ENCODE measurements at places on chromosomes 6 and 20.

DNA sequence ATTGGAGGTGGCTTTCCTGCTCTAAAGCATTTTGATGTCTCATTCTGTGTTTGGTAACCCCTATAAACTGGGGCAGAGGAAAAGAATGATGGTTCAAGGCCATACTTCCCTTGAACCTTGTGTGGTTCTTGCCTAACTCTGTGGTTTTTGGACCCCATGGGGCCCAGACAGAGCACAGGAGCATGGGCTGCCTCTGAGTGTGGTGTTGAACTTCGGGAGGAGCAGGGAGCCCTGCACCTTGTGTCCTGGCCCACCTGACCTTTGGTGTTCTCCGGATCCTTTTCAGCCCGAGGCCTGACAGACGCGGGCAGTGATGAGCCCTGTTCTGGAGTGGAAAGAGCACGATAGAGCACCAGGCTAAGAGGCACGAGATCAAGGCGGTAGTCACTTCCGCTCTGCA, 18.8 kb downstream of the TMEM74B start:
- DNase-seq, result no peak

DNA sequence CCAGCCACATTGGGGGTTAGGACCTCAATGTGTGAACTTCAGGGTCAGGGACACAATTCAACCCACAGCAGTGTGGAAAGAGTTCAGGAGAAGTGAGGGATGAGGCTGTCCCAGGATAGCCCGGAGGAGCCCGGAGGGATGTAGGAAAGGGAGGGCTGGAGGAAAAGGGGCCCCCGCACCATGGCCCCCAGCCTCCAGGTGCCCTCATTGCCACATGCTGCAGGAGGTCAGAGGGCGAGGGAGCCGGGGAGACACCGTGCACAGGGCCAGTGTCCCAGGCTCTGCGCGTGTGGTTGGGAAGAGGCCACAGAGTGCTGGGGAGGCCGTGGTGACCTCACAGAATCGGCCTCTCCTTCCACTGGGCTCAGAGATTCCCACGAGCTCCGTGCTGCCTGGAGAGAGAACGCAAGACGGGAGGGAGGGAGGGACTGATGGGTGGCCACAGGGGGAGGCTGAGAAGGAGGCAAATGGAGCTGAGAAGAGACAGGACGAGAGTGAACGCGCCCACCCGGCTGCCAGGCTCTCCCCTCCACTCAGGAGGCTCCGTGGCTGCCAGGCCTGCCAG, 215.1 kb downstream of the DLL1 start:
- DNase-seq, result no peak

DNA sequence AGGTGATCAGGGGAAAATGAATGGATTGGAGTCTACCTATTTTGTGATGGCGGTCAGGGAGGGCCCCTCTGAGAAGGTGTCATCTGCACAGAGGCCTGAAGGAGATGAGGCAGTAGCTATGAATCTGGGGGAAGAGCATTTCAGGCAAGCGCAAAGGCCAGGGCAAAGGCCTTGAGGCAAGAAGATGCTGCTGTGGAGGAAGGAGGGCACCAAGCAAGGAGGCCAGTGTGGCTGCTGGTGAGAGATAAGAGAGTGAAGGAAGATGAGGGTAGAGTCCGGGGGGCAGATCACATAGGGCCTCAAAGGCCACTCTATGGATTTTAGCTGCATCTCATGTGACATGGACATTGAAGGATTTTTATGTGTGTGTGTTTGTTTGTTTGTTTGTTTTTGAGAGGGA, 20.6 kb upstream of the CSNK2A1 start:
- DNase-seq, result no peak

DNA sequence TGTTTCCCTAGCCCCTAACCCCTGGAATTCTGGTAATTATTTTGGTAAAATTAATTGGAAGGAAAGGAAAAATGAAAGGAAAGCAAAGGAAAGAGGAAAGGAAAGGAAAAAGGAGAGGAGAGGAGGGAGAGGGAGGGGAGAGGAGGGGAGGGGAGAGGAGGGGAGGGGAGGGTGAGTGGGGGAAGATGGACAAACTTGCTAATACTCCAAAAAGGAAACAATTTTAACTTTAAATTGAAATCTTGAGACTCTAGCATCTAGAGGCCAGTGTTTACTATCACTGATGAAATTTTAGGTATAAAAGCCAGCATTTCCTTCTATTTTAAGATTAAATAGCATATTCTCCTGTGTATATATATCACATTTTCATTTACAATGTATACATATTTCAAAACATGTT, 156.5 kb downstream of the COL12A1 start:
- no peak for DNase-seq

GRCh38 chr6:79702691-79703090, 71.6 kb downstream of the SH3BGRL2 start:
- no peak for DNase-seq

GRCh38 chr6:152146385-152146784, 338.9 kb downstream of the ESR1 start:
- DNase-seq, result no peak

DNA sequence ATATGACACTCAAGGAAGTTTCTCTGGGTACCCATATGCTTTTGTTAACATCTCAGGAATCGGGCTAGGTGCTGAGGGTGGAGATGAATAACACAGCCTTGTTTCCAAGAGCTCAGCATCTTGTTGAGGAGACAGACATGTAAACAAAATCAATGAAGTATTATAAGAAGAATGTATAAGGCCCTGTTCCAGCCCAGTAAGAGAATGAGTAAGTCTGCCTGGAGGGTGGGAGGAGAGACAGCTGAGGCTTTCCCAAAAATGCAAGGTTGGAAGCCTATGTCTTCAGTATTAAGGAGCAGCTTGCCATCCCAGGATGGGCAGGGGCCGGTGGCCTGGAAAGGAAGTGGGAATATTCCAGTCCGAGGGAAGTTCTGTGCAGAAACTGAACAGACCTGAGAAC, 615.3 kb upstream of the BTBD3 start:
- no peak for DNase-seq

DNA sequence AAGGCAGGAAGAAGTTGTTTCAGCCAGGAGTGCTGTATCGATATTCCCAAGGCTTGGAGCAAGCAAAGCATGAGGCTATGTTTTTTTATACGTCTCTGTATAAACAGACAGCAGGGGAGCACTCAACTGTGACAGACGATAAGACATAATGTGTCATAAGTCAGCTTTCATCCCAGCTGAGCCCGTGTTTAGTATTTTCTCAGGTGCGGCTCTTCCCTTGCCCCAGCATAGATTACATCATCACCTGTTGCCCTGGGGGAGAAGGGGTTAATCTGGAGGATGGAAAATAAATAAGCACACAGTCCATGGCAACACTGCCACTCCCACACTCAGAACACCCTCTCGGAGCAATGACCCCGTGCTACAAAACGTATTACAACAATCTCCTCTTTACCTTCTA, 22.1 kb upstream of the KCNK5 start:
- no peak for DNase-seq

DNA sequence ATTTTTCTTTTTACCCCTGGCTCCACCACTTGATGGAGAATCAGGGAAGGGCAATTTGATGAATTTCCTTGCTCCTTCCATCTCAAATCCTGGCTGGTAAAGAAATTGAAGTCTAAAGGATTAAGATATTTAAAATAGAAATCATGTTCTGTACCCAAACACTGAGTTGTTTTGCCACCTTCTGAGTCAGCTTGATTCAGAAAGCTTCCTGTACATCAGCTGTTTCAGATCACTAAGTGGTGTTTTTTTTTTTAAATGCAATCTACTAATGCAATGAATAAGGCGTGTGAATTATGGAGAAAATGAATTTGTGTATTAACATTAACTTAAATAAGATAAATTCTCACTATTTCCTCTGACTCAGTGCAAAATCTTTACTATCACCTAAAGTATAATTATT, 11.5 kb upstream of the POPDC3 start:
- DNase-seq, result no peak

GRCh38 chr20:3729811-3730540, 2.5 kb upstream of the HSPA12B start:
- no peak for DNase-seq

- no peak for DNase-seq
Measured at GRCh38 chr20:57445298-57445697, 54.1 kb downstream of the RBM38 start.

DNA sequence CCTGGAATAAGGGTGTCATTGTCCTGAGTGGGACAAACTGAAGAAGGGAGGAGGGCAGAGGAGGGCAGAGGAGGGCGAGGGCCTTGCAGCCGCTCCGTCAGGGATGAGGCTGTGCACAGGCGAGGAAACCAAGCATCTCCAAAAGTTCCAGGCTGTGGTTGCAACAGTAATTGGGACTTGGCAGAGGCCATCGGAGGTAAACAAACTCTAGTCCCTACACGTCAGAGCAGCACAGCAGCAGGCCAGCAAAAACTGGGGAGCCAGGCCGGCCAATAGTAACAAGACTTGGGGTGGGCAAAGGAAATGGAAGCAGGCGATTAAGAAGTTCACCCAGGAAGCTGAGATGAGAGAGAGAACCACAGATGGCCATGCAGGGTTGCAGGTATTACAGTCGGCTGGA, 142.8 kb downstream of the SMOC2 start:
- no peak for DNase-seq

DNA sequence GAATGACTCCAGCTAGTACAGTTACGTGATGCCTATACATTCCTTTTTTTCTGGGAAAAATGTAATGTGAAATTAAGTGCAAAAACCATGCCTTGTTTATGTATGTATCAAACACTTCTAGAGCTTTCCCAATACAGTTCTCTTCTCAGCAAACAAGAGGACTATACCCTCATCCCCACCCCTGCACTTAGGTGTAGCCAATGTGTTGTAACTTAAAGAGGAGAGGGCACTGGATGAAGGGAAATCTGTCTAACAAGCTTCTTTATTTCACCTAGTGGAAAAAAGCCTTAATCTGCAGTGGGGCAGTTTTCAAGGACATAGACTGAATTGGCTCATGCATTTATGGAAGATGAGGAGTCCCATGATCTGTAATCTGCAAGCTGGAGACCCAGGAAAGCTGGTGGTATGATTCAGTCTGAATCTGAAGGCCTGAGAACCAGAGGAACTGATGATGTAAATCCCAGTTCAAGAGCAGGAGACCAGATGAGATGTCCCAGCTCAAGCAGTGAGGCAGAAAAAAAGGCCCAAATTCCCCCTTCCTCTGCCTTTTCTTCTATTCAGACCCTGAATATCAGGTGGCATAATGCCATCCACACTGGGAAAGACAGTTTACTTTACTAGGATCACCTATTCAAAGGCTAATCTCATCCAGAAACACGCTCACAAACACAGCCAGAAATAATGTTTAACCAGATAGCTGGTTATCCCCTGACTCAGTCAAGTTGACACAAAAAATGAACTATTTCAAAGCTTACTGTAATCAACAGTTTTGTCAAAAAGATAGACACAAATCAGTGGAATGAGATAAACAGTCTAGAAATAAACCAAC, 25.8 kb upstream of the SLC17A3 start:
- no peak for DNase-seq

DNA sequence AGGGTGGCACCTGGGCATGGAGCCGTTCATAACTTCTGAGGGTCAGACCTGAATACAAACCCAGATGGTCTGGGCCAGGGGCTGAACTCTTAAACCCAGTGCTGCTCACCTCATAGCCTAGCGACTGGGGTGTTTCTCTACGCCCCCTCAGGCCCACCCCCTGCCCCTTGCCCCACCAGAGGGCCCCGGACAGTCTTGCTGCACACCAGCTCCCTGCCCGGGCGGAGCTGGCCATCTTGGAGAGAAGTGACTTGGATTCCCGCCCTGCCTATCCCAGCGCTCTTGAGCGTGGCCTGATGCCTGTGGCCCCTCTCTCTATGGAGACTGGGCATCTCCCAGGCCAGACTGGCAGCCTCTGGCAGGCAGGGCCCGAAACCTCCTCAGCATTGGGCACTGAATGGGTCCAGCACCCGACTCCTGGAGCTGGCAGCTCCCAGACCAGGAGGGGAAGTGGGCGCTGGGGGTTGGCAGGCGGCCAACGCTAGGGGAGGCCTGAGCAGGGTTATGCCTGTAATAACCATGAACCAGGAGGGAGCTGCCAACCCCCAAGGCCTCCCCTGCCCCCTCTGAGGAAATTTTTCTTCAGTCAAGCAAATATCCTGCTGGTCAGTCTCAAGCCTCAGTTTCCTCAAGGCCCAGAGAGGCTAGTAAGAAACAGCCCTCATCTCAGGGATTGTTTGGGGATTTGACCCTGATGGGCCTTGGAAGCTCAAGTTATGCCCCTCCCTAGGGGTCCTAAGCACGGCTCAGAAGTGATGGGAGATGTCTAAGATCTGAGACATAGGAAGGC, 169.5 kb downstream of the VEGFA start:
- no peak for DNase-seq

- DNase-seq, result no peak
Measured at GRCh38 chr6:40552941-40553340, 34.2 kb downstream of the LRFN2 start.

- no peak for DNase-seq
Measured at GRCh38 chr6:75288023-75288422, 3.4 kb upstream of the TMEM30A start.

- no peak for DNase-seq
Measured at GRCh38 chr20:53126185-53126584, 154.0 kb downstream of the TSHZ2 start.

DNA sequence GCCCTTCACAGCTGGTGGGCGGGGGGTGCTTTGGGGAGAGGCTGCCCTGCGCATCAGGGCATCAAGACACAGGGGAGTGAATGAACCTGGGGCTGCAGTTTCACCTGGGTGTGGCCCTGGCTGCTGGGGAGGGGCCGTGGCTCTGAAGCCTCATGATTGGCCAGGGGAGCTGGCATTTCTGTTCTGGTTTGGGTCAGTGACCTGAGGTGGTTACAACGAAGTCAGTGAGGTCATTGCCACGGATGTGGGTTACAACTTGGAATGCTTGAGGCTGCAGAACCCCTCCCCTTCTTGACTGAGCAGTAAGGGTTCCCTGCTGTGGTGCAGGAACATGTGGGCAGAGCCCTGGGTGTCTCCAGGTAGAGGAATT, 3.0 kb downstream of the TCEA2 start:
- DNase-seq, result no peak

- no peak for DNase-seq
Measured at GRCh38 chr6:130928158-130928912, 101.1 kb downstream of the SMLR1 start.

DNA sequence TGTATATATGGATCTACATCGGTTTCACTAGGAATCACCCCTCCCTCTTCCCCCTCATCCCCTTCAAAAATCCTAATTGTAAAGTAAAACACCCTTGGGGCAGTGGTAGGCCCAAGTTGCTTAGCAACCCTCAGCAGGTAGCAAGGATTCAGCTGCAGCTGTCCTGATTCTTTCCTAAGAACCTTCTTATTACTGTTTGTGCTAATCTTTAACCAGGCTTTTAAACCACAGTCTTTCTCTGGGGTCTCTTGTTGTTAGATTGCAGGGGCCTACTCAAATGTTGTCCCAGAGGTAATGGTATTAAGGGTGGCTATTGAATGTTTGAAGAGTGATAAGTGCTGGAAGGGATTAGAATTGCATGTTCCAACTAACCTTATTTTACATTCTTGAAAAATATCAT, 46.4 kb downstream of the PRL start:
- DNase-seq, result no peak

All from activated naive CD8-positive, alpha-beta T cell treated with anti-CD3 and anti-CD28 coated beads, Interleukin-2, amount 50 U/mL, for 16 hours (primary cell).